ENCODE measurements at places on chromosomes 7 and 10.

GRCh38 chr10:17693009-17693408 lies 49.1 kb downstream of the STAM start:
- no peak for DNase-seq

DNA sequence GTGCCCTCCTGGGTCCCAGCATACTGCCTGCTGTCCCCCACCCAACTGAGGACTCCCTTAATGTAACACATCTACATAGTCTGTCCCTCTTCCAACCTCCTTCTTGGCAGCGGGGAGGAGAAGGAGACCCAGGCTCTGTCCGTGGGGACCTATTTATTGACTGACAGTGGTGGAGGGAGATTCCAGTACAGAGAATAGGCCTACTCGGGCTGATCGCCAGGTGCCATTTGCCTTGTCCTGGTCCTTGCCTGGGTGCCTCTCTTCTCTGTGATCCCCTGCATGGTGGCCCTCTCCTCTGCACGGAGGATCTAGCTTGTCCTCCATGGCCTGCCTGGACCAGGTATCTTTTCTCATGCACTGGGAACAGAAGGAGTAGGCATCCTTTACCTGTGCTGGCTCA lies 17.0 kb downstream of the GHRHR start:
- no peak for DNase-seq

DNA sequence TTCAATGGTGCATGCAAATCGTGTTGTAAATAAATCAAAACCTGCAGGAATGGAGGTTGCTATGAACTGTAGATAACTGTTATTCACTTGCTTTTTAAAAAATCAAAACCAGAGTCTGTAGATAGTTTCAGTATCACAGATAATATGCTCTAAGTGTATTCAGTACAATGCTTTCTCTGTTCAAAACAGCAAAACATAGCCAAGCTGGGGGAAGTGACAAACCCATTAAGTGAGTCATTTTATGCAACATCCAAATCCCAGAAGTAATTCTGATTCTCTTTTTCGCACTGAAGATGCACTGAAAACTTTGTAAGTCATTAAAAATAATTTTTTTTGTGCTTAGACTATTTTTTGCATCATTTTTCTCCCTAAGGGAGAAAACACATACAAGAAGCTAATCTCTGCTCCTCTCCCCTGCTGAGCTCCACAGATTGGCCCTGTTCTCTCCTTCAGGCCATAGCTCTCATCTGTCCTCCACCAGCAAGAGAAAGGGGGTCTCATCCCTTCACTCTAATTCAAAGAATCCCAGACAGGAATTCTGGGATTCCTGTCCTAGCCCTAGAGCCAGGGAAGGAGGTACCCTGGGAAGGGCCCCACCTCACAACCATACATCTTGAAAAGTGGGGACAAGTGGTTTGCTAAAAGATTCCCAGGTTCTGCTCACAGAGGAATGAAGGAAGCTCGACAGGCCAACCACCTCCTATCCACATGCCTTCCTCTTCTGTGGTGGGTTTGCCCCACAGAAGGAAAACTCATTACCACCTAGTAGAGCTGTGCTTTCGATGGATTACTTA lies 4.9 kb downstream of the PRTFDC1 start:
- DNase-seq: no peak

DNA sequence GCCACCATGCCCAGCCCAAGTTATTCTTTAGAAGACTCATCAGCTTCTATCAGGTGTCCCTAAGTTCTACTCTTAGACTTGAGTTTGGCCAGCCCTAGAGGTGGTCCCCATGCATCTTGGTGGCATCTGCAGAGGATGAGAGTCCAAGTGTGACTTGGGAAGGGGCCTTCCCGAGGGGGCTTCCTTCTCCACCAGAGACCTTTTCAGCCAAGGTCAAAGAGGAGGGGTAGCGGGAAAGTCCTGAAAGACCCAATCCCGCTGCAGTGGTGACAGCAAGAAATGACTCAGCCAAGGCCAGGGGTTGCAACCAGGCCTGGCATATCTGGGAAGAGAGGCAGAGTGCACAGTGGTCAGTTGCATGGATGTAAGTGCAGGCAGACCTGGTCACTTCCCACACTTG lies 61.7 kb upstream of the MGMT start:
- no peak for DNase-seq
